Activated effector memory CD4-positive, alpha-beta T cell treated with Interleukin-2 at 50 U/mL for 16 hours (primary cell): ENCODE measurements at places on chromosomes 4 and X.

DNA sequence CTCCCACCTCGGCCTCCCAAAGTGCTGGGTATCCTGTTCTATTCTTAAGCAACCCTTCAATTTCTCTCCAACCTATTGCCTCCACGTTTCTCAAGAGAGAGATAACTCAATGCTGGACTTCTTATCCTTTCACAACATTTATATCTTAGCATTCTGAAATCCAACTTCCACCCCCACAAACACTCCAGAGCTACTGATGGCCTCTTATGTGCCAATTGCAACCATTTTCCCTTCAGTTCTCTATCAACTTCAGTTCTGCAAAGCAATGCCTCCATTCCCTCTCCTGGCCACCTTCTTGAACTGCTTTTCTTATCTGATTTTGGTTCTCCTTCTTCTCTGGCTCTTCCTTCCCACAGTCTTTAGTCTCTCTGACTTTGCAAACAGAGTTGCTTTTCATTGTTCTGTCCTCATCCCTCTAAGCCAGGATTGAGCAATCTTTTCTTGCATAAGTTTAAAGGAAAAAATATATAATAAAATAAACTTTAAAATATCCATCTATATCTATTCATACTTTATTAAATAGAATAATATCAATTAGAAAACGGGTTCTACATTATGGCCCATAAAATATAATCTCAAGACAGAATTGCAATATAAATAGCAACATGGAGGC, 3.6 kb upstream of the STBD1 start:
- DNase-seq, result no peak

GRCh38 chrX:7771788-7772438, 71.1 kb upstream of the VCX start:
- DNase-seq, result no peak

- no peak for DNase-seq
These were observed 36.3 kb upstream of the AGA start for GRCh38 chr4:177478496-177478895.

- DNase-seq, result no peak
These were observed 90.9 kb downstream of the HNRNPD start for GRCh38 chr4:82282875-82283274.

DNA sequence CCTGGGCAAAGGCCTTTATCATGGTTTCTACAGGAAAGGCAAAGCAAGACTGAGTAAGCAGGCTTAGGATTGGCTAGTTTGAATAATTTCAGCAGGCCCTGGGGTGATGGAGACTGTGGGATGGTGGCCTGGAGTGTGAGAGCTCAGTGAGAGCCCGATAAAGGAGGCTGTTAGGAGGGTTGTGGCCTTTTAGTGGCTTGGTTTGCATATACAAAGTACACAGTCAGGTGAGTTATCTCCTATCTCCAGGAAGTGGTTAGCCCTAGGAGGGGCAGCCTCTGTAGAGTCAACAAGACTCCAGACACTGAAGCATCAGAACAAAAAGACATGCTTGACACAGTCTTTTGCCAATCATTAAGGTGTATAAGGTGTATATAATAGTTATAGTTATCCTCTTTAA, 157.2 kb downstream of the CFAP299 start:
- DNase-seq, result peak; percentile 44

- no peak for DNase-seq
These were observed 591.5 kb downstream of the GALNTL6 start for GRCh38 chr4:172404676-172405075.

GRCh38 chrX:71909956-71910355, 689 bp upstream of the NHSL2 start:
- DNase-seq, result no peak

DNA sequence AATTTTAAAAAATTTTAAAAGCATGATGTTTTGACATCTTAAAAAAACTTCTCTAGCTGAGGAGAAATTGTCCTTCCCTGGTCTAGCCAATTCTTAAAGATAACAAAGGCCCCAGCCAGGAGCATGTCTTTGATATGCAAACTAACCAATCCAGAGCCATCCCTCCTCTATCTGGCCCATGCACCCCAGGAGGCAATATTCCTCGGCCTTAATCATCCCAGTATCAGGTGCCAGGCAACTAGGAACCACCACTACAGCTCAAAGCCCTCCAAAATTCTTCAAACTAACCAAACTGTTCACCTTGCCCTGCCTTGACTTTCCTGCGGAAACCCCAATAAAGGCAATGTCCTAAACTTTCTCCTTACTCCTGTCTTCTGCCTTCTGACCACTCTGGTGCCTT, 97.8 kb upstream of the USP9X start:
- no peak for DNase-seq

DNA sequence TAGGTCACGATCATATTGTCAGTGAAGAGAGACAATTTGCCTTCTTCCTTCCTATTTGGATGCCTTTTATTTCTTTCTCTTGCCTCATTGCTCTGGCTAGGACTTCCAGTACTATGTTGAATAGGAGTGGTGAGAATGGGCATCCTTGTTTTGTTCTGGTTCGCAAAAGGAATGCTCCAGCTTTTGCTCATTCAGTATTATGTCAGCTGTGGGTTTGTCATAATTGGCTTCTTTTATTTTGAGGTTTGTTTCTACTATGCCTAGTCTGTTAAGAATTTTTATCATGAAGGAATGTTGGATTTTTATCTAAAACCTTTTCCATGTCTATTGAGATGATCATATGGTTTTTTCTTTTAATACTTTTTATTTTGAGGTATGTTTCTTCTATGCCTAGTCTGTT, 152.3 kb upstream of the MAD2L1 start:
- DNase-seq, result no peak

DNA sequence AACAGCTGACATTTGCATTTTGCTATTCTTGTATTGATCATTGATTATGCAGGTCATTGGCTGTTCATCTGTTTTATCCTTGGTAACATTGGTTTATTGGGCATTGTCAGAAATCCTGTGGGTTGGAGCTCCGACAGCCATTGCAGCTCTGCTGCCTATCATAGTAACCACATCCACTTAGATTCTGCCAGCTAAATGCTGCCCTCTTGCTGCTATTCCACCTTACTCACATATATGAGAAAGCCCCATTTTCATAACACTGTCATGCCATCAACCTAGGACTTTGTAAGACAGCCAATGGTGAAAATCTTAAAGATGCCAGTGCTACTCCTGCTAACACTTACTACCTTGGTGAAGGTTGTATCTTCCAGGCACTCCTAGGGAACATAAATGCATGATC, 187.3 kb upstream of the CXCL13 start:
- no peak for DNase-seq

DNA sequence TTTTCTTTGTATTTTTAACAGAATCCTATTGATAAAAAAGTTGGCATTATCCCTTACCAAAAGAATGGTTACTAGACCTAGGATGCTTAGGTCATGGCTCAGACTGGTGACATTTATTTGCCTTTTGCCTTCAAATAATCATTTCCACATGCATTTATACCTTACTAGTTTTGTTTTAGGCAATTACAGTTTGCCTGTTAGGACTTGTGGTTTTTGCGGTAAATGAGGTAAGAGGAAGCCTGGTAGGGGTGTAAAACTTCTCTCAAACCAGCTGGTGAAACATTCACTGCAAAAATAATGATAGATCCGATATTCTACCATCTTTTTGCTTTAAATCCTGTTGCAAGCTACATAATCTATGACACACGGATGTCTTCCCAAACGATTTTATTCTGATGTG, 12.1 kb downstream of the LAMP2 start:
- DNase-seq, result no peak

DNA sequence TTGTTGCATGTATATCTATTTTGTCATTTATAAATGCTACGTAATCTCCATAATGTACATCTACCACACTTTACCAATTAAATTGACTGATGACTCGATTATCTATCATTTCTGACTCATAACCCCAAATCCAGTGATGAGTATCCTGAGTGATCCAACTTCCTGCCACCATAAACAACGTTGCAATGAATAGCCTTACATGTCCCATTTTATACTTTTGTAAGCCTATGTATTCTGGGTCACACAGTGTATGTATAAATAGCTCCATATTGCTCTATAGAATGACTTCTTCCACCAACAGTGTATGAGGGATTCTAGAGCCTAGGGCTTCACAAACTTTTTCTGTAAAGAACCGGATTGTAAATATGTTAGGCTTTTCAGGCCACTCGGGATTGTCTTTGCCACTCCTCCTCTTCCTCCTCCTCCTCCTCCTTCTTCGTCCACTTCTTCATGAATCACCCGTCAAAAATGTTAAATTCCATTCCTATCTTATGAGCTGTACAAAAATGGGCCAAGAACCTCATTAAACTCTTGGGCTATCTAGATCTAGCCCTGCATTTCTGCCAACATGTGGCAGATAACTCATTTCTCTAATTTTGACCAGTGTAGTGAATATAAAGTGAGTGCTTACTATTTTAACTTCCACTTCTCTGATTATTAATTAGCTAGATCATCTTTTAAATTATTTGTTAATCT, 672.2 kb upstream of the AMOT start:
- DNase-seq, result no peak

DNA sequence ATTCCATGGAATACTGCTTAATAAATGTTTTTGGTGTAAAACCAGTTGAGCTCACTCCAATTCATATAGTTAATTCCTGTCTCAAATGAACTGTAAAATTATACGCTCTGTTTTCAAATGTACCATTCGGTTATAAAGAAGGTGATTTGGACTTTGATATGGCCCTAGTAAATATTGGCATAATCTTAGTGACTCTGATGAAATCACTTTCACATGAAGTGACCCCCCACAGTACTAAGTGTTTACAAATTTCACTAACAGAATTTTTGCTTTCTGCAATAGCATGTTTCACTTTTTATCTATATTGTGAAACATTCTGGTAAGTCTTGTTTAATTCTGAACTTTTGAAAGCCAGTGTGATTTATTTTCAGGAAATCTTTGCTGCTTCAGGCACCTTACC, 10.9 kb downstream of the GC start:
- no peak for DNase-seq

DNA sequence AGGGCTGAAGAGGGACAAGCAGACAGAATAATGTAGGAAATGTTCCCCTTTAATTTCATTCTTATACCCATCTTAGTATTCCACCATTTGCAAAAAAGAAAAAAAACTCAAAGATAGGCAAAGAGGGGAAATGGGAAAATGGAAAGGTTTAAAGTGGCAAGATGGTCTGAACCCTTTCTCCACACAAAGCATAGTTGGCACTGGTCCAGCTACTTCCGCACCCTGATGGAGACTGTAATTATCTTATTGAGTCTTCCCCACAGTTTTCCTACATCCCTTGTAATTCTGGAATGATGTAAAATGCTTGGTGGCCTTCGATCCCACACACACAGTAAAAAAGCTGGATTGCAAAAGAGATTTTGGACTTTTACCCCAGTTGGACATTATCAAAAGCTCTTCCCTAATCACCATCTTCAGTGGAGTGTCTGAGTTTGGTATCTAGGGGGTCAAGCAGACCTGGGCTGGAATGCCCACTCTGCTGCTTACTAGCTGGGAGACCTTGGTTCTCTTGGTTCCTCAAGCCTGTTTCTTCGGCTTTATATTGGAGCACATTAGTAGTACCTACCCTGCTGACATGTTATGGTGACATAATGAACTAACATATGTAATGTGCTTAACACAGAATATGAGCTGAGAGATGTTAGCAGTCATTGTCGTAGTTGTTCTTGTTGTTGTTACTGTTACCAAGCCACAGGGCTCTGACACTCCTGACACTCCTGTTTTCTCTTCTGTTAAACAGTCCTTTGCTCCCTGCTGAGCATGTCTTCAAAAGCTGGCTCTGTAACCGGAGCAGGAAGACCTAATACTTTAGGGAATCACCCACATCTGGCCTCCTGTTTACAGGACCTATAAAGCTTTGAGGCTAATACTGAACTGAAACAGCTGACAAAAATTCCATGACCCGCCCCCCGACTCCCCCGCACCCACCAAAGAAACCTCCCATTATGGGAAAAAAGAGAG, 4.7 kb downstream of the SRPX2 start:
- no peak for DNase-seq
